ENCODE measurements at places on chromosomes 4 and X.

- DNase-seq, result no peak
These were observed 1215.8 kb downstream of the RAPGEF2 start for GRCh38 chr4:160318567-160319220.

DNA sequence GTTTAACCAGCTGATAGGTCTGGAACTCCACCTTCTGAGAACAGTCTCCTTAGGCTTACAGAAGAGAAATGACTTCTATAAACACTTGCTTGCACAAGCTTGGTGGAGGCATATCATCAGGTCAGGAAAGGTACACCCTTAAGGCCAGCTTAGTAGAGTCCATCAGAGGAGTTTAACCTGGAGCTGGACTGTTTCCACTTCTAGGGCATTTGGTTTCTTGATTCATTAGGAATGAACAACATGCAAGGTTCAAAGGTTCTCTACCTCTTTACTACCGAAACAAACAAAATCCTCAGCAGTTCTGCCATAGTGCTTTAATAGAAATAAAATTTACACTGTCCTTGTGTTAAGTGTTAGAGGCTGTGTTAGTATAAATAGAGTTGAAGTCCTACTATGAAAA, 171.4 kb upstream of the NPY2R start:
- DNase-seq, result no peak

DNA sequence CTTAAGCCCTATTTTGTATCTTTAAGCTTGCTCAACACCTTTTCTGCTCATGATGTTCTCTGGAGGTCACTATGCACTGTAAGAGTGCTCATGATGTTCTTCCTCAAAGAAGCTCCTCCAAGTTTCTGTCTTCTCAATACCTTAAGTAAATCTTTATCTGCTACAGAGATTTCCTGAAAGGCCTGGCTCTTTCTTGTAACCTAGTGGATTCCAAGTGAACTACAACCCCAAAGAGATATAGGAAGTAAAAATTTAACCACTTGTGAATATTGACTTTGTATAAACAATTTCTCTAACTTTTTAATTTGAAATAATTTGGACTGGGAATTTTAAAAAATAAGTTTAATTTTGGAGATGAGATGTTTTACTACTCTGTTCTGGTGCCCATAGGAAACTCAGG, 39.3 kb upstream of the XK start:
- no peak for DNase-seq

DNA sequence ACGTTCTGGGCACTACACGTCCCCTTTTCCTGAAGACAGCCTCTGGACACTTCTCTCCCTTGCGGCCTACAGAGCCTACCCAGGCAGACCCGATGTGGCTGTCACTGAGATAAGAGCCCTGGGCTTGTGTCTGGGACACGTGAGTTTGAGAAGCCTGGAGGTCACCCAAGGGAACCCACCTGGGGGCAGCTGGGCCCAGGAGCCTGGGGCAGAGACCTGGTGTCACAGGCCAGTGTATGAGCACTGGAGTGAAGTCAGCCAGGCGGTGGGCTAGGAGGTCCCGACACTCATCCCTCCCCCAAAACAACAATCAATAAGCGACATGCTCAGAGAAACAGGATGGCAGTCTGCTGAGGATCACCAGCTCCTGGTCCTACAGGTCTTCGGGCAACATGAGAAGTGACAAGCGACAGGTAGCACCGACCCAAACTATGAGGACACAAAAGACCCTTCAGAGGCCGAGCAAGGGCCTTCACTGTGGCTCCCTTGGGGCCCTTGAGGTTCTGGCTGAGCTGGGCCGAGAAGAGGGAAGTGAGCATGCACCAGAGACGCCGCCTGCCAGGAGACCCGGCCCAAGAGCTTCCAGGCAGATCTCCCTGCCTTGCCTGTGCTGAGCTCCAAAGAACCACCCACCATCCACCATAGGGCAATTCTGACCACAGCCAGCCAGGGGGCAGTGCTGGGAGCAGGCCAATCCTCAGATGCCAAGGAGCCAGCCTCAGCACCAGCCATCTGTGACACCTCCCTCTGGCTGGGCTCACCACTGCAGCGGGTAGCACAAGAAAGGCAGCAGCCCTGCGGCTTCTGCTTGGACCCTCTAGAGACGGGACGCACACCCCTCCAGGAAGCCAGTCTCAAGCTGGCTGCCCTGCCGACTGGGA, 11.0 kb upstream of the DUSP9 start:
- DNase-seq, result no peak

GRCh38 chr4:38669208-38669607, 5.2 kb downstream of the KLF3 start:
- no peak for DNase-seq

GRCh38 chr4:179112441-179113170, 1670.4 kb upstream of the AGA start:
- no peak for DNase-seq

- DNase-seq, result no peak
These were observed 23.0 kb downstream of the GAB1 start for GRCh38 chr4:143359644-143360193.

DNA sequence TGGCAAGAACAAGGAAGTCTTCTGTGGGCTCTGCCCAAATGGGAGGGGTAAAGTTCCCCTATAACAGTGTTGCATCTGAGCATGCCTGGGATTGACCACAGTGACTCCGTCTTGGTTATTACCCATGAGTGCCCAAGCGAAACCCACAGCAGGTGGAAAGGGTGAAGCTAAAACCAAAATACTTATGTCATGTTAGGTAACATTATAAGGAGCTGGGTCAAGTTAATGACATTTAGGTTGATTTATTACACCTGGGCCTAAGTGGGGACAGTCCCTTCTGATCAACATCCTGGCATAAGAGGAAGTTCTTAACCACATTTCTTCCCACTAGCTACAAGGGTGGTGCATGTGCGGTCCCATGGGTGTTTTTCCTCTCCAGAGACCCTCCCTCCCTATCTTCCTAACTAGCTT, 1.3 kb upstream of the ZNF732 start:
- DNase-seq, result no peak

DNA sequence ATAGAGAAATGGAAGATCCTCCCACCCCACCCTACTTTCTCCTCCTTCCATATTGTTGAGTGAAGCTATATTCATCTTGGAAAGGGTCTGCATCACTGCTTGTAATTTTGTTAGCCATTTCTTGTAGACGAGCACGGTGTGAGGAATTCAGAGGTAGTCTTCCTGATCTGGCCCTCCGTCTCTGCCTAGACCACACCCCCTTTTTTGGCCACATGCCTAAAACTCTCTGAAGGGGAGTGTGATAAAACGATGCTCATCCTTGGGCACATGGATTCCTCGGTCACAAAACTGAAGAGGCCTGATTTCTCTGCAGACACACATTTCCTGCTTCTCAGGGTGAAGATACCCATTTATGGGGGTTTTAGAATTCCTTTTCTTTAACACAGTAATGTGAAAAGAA, 182.8 kb downstream of the LARP7 start:
- no peak for DNase-seq

DNA sequence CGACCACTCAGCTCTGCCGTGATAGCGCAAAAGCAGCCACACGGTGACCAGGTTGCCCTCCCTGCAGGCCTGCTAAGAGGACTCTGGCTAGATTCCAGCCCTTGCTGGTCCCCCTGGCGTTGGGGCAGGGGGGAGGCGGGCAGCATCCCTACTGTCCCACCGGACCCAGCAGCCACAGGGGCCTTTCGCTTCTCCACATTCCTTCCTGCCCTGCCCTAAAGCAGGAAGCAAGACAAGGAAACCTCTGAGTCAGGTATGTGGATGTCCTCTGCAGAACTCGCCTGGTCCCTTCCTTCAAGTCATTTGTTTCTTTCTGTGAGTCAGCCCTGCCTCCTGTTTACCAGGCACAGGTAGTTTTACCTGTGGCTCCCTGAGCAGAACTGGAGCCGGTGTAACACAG, 60.2 kb upstream of the CLDN34 start:
- DNase-seq, result no peak

GRCh38 chrX:39158801-39159657, 357.8 kb downstream of the MID1IP1 start:
- no peak for DNase-seq

GRCh38 chrX:20350596-20350995, 83.9 kb upstream of the RPS6KA3 start:
- DNase-seq, result no peak

DNA sequence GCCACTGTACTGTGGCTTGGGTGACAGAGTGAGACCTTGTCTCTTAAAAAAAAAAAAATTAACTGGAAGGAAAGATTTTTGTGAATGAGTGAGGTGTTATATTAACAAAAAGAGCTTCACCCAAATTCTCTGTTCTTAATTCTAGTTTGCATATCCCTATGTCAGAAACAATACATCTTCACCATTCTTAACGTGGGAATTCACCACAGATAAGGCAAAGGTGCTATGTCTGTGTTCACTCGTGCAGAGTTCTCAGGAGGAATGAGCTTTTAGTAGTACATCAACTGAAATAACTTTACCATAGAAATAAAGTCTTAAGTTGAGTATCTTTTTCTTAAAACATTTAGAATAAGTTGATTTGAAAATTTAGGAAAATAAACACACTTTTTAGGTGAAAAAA, 135.1 kb downstream of the RAPGEF2 start:
- DNase-seq, result no peak
